Activated CD4-positive, alpha-beta T cell treated with anti-CD3 and anti-CD28 coated beads, Interleukin-2, amount 10 ng/mL, durations not matched to agents 24 days and 14 days (primary cell): ENCODE measurements at places on chromosomes 13 and 19. TPM values are rescaled to one million over a fixed set of nuclear protein-coding genes. Genes with fewer than 3 reads are reported as not detected.

- H3K27ac ChIP-seq: no peak overlapping the region
- H3K4me1 ChIP-seq: peaks cover 8% of the 10 kb centered on the region
- peaks cover 3% of the 10 kb centered on the region for H3K36me3 ChIP-seq
- no peak overlapping the region for H3K4me3 ChIP-seq
These were observed 71.6 kb downstream of the PCCA start for GRCh38 chr13:100160450-100160849.

- peak overlapping the region; percentile 24 for H3K4me3 ChIP-seq
- H3K36me3 ChIP-seq: no peaks in the 10 kb centered on the region
- peaks cover 21% of the 10 kb centered on the region for H3K27me3 ChIP-seq
- H3K27ac ChIP-seq: no peak overlapping the region
These were observed 7.6 kb upstream of the ERFL start for GRCh38 chr19:41935760-41936415.

GRCh38 chr19:33339016-33339984 lies 34.2 kb upstream of the CEBPG start:
- H3K4me3 ChIP-seq: no peak overlapping the region
- H3K4me1 ChIP-seq: no peaks in the 10 kb centered on the region
- H3K27ac ChIP-seq: no peak overlapping the region
- no peaks in the 10 kb centered on the region for H3K36me3 ChIP-seq
- no peak for DNase-seq

Gene CD33
- total RNA-seq: 6.5 and 8.7 TPM in 2 replicates

Gene ADGRE2
- 1.8 and 2.8 TPM in 2 replicates for total RNA-seq

Gene ZNF345
- total RNA-seq: 2.8 and 4.2 TPM in 2 replicates

GRCh38 chr19:12965017-12965811 lies 4.2 kb upstream of the DAND5 start:
- H3K27ac ChIP-seq: peak overlapping the region; percentile 84
- H3K36me3 ChIP-seq: no peaks in the 10 kb centered on the region
- peaks cover 10% of the 10 kb centered on the region for H3K4me1 ChIP-seq
- DNase-seq: peak; percentile 95
